ENCODE measurements at places on chromosomes 6 and 20.

GRCh38 chr6:4294636-4295035 lies 159.3 kb upstream of the ECI2 start:
- DNase-seq = no peak

GRCh38 chr6:107180099-107180498 lies 64.8 kb upstream of the BEND3 start:
- DNase-seq = no peak

DNA sequence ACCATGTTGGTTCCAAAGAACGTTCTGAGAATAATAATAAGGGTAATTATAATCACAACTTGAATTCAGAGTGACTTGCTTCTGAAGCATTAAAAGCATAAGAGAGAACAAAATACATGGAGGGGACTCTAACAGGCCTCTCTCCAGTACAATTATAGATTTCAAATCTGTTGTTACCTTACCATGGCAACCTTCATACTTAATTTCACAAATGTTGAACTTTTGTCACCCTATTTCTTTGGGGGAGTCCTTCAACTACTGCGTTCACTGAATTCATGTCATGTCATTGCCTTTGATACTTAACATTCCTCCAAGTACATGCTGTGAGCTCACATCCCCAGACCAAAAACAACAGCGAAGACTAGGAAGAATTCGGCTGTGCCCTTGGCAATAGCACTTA lies 104.0 kb downstream of the MKKS start:
- no peak for DNase-seq

- no peak for DNase-seq
Measured at GRCh38 chr20:32609111-32609773, 24.1 kb upstream of the NOL4L start.

- no peak for DNase-seq
Measured at GRCh38 chr6:116175344-116175743, 49.4 kb upstream of the COL10A1 start.

DNA sequence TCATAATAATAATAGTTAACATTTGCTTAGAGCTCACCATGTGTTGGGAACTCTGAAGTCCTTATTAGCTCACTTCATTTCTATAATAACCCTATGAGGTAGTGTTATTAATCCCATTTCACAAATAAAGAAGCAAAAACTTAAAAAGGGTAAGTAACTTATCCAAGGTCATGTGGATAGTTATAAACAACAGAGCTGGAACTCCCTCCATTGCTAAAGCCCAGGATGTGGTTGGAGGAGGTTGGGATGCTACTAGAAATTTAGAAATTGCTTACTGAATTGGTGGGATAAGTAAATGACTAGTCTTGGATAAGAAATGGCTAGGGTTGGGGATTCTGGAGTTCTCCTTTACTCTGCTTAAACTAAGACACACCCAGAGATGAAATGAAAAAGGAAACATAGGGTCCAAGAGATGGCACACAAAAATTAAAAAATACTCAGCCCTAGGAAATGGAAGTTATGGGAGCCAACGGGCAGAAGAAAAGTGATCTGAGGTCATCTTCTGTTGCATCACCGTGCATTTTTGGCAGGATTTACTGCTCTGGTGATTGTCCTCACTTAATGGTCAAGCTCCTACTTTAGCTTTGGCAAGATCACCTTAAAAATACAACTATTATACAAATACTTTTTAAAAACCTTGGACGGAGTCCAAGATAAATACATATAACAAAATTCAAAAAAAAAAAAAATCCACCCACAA lies 7.7 kb upstream of the CLIC5 start:
- DNase-seq = no peak

- no peak for DNase-seq
Measured at GRCh38 chr20:20327746-20328145, 40.2 kb upstream of the INSM1 start.

- DNase-seq = no peak
Measured at GRCh38 chr6:112044196-112044595, 9.7 kb upstream of the CCN6 start.

DNA sequence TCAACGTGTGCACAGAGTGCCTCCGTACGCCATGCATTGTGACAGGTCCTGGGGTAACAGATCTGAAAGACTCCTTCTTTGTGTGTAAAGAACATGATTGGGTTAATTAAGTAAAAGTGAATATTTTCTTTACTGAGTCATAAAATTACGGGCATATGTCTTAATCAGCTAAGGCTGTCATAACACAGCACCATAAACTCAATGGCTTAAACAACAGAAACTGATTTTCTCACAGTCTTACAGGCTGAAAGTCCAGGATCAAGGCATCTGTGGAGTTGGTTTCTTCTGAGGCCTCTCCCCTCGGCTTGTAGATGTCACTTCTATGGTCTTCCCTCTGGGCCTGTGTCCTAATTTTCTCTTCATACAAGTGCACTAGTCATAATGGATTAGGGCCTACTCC lies 176.9 kb downstream of the MTFR2 start:
- DNase-seq = no peak

- peak; percentile 90 for DNase-seq
Measured at GRCh38 chr6:73461537-73462350, at the start of gene MTO1. Gene MTO1 (plus strand): TSS chr6:73461737. CDS start chr6:73461855, 118 bp downstream.

DNA sequence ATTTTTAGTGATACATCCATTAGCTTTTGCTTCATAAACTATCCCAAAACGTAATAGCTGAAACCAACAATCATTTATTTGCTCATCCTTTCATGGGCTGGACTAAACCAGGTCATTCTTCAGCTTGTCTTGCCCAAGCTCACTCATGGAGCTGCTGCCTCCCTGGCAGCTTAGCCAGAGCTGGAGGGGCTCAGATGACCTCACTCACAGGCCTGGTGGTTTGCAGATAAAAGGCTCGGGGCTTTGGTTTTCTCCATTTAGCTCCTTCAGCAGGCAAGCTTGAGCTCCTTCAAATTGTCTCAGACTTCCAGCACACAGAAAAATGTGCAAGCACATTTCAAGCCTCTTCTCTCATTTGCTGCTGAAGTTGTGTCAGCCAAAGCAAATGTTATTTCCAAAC lies 139.1 kb downstream of the BTBD3 start:
- no peak for DNase-seq

DNA sequence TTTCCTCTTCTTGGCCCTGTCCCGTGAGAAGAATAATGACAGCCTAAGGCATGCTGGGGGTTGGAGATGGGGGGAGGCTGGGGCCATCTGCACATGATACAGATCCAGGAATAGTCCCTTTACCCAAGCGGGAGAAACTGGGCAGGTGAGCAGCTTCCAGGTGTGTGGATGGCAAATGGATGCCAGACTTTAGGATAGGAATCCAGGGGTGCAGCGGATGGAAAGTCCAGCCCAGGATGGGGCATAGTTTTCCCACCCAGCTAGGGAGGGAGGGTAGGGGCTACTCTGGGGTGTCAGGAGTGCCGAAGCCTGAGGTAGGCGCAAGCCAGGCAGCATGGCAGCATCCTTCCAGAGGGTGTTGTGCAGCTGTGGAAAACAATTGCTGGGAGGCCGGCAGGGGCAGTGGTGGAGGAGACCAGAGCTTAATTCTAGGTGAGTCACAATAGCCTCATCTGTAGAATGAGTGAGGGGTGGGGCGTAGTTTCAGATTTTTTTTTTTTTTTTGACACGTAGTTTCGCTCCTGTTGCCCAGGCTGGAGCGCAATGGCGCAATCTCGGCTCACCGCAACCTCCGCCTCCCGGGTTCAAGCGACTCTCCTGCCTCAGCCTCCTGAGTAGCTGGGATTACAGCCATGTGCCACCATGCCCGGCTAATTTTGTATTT lies 15.4 kb upstream of the FAM110A start:
- DNase-seq = no peak

DNA sequence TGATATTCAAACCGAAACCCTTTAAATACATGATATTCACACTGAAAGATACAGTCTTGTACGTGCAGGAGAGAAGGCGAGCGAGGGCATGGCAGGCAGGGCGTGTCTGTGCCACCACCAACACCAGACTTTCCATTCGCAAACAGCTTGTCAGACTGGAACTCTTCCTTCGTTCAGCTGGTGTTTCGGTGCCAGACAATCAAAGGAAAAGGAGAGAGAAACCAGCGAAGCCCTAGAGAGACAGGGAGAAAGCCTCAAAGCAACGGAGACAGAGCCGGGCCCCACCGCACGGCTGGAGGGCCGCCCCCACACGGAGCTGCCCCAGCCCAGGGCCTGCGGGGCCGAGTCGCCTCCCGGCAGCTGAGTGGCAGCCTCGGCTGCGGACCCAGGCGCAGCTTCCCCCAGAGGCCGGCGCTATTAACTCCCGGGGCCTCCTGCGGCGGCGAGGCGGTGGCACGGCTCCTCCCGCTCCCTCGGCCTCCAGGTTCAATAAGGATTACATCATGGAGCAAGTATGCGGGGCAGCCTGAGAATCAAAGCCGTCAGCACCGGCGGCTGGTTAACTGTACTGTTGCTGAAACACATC lies 32.1 kb upstream of the NR2E1 start:
- DNase-seq = peak; percentile 52

GRCh38 chr6:163897030-163897429 lies 482.5 kb downstream of the QKI start:
- no peak for DNase-seq

DNA sequence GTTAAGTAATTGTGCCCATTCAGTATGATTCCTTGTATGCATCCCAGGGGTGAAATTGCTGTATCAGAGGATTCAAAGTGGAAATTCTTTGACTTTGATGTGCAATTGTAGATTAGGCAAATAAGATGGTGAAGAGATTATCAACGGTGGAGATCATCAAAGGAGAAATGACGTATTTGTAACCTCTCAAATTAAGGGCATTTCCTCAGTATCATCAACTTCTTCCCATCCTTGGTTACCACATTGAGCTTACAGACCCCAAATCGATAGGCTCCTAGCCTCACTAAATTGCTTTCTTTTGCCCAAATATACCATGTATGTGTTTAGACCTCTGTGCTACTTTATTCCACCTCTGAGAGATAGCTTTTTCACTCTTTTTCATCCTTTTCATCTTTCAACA lies 213.1 kb upstream of the ZFP64 start:
- no peak for DNase-seq

DNA sequence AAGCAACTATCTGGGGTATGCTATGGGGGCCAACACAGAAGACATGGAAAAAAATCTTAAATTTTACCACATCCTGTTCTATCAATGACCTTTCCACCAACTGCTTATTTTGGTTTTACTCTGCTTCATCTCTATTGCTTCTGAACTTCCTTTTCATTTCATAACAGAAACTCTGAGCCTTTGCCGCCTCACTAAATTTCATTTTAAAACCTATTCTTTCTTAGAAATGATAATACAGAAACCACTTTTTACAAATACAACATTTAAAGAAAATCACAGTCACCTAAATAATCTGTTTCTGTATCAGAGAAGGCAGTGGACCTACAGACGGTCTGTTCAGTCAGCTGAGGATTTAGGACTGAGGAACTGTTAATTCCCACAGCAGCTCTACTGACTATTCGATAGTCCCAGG lies 117.5 kb downstream of the KCNQ5 start:
- no peak for DNase-seq

- no peak for DNase-seq
Measured at GRCh38 chr6:126086560-126086959, 100.2 kb downstream of the TRMT11 start.

DNA sequence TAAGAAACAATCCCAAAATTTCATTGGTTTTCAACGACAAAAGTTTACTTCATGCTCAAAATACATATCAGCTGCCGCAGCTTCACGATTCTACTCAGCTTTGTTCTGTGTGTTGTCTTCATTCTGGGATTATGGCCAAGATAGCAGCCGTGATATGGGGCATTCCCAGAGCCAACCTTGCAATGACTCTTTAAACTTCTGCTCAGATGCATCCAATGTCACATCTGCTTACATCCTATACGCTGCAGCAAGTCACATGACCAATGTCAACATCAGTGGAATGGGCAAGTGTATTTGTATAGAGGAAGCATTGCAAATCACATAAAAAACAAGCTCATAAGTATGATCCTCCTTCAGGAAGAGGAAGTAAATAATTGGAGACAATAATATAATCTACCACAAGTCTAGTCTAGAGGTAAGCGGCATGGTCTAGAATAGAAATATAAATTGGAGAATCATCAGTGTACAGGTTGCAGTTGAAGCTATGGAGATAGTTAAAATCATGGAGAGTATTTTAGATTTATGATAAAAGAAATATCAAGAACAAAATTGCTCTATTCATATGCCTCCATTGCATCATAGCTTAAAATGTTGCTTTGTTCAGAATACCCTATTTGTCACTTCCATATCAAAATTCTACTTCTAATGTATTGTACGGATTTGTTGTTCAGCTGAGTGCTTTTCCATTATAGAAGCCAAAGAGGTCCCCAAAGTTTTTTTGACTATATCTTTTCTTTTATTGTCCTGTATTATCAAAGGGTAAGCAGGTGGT lies 7.2 kb upstream of the C6orf141 start:
- DNase-seq = no peak

DNA sequence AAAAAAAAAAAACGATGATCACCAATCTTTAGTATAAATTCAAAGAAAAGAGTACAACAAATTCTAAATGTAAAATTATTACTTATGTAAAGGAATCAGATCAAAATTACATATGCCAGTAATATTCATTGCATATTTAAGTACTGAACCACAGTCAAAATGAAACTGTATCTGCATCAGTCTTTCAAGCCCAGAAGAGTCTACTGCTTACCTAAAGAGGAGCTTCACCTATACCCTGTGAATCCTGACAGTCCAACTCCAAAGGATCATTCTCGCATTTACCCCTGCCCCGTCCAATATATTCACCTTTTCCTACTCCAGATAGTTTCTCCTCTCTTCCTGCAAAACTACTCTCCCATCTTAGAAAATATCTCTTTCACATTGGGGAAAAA lies 9.2 kb downstream of the ATG5 start:
- no peak for DNase-seq

DNA sequence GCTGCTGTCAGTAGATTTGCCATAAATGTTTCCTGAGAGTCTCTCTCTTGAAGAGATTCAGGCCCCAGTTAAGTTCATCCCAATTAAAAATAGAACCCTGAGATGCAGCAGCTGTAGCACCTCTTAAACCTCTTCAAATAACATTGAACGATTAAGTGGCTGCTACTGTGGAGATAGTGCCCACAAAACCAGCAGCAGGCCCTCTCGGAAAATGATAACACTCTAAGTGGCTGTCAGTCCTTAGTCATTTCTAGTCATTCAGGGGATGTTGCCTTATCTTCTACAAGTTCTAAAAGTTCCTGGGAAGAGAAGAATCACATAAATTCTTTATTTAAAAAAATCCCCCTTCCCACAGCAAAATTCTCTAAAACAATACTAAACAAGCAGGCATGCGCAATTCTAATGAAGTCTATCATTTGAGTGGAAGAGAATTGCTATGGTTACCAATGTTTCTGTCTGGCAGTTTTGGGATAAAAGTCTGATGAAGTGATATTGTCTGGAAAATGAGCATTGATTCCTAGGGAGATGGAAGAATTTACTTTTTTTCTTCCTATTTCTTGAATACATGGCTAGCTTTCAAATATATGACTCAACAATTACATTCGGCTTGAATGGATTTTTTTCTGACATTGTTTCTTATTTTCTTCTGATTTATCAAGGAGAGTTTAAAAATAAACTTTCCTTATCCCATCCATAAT lies 131.9 kb downstream of the TRMT11 start:
- no peak for DNase-seq

DNA sequence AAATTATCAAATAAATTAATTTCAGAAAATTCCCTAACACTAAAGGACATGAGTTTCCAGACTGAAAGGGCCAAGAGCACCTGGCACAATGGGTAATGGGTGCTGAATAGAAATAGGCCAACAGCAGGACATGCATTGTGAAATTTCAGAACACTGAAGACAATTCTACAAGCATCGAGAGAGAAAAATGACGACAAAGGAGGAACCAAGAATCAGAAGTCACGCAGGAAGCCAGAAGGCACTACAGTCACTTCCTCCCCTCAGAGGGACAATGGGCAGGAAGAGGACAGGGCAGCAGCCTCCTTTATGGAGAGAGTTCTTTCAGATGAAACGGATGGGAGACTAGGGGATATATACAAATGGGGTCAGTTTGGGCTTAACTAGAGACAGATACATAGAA lies 29.6 kb downstream of the PCNA start:
- DNase-seq = no peak

All from activated CD4-positive, alpha-beta T cell treated with anti-CD3 and anti-CD28 coated beads for 48 hours (primary cell).